ENCODE measurements at places on chromosomes 6 and 20. TPM values are rescaled to one million over a fixed set of nuclear protein-coding genes. Genes with fewer than 3 reads are reported as not detected.

DNA sequence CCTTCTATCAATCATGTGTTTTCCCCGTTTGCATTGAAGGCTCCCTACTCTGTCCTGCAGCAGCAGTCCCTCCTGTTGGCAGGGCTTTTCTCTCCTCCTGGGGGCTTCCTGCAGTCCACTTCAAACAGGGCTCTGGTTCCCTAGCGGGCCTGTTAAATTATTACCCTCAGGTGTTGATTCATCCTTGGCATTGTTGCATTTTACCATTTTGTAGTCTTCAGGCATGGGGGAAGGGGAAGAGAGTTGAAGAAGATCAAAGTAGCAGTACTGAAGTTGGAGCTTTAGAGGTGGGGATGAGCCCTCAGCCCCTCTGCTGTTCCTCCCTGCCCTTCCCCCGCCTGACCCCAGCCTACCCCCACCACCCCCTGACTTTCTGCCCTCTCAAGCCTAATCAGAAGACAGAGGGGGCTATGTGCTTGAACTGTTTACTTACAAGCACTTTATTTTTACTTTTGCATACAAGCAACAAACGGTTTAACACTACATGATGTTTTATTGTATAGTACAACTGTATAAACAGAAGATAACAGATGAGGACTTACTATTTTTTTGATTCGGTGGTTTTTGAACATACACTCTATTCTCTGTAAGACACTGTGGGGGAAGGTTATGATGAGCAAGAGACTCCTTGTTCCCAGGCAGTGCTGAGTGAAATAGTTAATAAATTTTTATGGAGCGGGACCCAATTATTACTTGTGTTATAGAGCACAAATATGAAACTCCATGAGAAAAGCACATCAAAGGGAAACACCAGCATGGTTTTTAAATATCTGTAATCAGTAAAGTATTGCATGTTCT, 169.7 kb downstream of the EYA4 start:
- DNase-seq = no peak

DNA sequence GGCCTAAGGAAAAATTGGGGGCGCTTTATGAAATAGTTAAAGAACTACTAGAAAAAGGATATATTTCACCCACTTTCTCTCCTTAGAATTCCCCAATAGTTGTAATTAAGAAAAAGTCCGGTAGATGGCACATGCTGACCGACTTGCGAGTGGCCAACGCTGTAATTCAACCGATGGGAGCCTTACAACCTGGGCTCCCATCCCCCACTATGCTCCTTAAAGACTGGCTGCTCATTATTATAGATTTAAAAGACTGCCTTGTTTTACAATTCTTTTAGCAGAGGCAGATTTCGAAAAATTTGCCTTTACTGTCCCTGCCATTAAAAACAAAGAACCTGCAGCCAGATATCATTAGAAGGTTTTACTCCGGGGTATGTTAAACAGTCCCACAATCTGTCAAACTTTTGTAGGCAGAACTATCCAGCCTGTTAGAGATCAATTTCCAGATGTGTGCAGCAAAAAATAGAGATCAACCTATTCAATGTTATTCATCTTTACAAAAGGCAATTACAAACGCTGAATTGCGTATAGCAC, 58.5 kb upstream of the PRSS16 start:
- DNase-seq = peak; percentile 78

Gene OTOR
- total RNA-seq = not detected

DNA sequence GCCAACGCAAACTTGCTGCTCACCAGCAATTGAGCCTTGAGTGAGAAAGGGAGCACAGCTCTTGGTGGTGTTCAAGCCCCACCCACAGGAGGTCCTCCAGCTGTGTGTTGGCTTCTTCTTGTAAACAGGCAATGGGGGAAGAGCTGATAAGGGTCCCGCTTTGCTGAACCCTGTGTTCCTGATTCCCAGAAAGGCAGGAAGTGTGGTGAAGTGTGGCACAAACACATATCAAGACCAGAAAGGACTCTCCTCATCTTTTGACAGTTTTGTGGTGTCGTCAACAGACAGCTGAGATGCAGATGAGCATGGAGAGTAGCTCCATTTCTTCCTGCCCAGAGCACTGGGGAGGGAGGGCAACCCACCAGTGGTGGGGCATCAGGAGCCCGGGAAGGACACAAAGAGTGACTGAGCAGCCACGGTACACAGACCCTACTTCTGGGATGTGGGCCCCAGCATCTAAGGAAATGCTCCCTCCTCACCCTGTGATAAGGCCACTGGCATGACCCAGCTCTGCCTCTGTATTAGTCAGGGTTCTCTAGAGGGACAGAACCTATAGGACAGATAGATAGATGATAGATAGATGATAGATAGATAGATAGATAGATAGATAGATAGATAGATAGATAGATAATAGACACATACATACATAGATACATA, 188.9 kb upstream of the TAB2 start:
- no peak for DNase-seq

Measured in RPMI7951 (cell line).